ENCODE measurements at places on chromosomes 13 and 19.

DNA sequence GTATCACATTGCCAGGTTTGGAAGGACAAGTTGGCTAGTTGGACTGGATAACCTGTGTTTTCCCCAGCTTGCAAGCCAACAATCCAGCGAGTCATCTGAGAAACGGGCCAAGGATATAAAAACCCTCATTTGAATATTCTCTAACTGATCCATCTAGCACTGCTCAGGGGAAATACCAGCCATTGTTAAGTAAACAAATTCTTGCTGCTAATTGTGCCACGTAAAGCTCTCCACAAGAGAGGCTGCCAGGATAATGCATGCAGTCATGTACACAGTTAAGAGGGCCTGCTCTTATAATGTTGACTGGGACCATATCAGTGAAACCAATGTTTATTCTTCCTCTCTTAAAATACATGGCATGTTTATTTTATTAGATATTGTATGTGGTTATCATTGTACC, 663.2 kb upstream of the SGCG start:
- no peak for DNase-seq

- DNase-seq: no peak
Measured at GRCh38 chr13:100483841-100484381, 104.7 kb downstream of the GGACT start.

DNA sequence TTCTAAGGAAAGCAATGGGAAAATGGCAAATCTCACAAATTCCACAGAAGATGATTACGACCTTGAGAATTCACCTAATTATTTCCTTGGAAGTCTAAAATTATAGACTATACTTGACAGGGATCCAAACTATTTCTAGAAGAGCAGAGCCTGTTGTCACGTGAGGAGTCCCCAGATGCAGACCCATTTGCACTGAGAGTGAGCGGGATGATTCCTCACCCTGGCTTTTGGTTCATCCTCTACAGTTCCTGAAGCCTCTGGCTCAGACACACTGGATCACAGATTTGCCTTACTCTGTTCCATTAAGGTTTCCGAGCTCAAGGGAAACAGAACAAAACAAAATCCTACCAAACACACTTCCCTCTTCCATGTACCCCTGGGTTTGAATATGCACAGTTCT, 23.0 kb upstream of the CYSLTR2 start:
- DNase-seq: no peak

- DNase-seq: no peak
Measured at GRCh38 chr13:64272681-64273080, 2857.0 kb upstream of the PCDH20 start.

DNA sequence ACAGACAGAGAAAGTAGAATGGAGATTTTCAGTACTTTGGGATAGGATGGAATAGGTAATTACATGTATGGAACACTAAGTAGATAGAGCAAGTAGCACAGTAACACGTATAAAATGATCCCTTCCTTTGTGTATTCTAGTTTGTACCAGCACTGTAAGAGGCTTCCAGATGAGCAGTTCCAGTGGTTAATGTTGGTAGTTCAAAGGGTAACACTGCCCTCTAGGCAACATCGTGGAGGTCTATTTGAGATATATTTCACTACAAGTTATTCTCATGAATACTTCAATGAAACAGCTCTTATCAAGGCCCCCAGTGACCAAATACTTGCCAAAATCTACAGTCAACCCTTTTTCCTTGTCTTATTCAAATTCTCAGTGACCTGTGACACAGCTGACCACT, 13.5 kb upstream of the ZNF563 start:
- no peak for DNase-seq

- DNase-seq: no peak
Measured at GRCh38 chr19:51664131-51664530, 17.5 kb upstream of the SIGLEC14 start.

GRCh38 chr13:47372751-47373150, 475.9 kb upstream of the HTR2A start:
- DNase-seq: no peak

GRCh38 chr13:31286930-31287329, 87.2 kb downstream of the B3GLCT start:
- DNase-seq: no peak

GRCh38 chr13:23966691-23967615, 69.7 kb upstream of the C1QTNF9B start:
- no peak for DNase-seq

DNA sequence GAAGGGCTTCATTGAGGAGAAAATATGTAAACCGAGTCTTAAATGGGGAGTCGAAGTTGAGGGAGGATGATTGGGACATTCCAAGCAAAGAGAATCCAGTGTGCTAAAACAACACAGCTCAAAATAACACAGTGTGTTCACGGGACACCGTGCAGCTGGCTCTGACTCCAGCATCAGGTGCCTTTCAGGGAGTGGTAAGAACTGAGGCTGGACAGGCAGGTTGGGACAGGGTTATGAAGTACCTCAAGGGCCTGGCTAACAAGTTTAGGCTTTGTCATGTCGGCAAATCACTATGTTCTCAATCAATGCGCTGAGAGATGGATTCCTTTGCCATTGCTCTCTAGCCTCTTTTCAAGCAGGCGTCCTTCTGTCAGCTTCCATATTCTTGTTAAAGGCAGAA, 27.5 kb upstream of the WDFY2 start:
- no peak for DNase-seq

GRCh38 chr19:13010992-13011652, 15.8 kb downstream of the NFIX start:
- no peak for DNase-seq

GRCh38 chr13:41934994-41935393, 25.9 kb downstream of the VWA8 start:
- no peak for DNase-seq

GRCh38 chr13:85405316-85405897, 393.8 kb downstream of the SLITRK6 start:
- no peak for DNase-seq

DNA sequence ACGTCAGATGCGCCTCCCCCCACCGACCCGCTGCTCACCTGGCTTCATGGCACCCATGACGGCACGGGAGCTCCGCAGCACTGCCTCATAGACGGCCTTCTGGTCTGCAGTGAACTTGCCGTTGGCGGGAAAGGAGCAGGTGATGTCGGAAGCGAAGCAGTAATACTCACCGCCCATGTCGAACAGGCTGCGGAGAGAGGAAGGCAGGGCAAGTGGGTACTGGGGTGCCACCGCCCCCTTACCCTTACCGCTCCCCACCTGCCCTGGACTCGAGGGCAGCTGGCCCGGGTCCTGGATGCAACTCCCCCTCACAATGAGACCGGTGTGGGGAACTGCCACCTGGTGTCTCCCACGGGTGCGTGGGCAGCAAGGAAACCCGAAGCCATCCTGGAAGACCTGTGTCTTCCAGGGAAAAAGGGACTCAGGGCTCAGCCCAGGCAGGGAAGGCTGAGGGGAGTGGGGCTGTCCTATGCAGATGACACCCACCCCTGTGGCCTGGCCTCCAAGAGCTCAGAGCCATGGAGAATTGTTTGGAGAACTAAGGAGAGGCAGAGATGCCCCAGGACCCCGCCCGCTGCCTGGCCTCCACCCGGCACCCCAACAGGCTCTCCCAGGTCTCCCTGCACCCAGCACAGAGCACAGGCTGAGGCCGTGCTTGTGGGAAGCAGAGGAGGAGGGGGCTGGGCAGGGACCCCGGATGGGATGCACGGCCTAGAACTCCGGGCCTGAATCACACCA, 28.3 kb downstream of the CEBPG start:
- no peak for DNase-seq

DNA sequence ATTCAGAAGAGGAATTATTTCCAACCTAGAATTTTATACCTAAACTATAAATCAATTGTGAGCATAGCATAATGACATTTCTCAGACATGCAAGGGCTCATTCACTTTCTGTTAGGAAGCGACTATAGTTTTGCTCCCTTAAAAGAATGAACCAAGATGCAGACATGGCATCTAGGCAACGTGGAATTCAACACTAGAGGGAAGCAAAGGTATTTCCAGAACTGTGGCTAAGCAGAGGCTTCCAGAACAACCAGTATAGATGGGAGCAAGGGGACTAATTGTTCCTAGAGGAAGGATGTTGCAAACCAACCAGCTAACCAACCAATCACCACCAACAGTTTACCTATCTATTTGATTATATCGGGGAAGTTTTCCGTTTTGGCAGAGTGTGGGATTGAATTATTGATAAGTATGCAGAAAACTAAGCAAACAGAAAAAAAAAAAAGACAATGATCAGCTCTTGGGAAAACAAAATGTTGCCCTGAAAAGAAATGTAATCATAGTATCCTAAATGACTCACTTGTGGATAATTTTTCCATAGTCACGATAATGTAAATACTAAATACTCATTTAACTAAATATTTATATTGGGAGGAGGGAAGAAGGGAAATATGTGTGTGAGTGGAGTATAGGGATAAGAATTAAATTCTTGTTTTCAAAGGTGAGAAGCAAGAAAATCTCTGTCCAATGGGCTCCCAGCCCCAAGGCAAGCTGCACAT, 21.1 kb downstream of the ARL11 start:
- no peak for DNase-seq

DNA sequence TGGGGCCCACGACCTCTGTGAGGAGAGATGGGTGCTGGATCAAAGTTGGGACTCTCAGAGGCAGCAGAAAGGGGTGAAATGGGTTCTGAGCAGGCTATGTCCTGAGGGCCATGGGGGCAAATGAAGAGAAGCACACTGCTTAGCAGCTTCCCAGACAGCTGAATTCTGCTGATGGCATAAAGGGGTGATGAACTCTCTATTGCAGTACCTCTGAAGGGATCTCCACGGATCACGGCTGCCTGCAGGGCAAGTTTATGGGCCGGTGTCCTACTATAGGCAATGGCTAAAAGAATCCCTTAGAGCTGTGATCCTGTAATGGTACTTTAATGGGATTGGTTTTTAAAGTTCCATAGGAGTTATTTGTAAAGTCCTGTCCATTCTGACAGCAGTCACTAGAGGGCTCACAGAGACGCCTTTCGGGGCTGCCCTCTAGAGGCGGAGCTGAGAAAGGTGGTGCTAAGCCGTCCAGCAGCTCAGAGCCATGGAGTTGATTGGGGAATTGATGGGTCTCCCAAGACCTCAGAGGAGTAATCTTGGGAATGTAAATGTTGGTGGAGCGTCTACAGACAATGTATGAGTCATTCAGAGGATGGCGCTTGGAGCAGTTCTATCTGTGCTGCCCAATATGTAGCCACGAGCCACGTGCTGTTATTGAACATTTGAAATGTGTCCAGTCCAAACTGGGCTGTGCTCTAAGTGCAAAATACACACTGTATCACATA, 287.3 kb downstream of the COG6 start:
- no peak for DNase-seq

DNA sequence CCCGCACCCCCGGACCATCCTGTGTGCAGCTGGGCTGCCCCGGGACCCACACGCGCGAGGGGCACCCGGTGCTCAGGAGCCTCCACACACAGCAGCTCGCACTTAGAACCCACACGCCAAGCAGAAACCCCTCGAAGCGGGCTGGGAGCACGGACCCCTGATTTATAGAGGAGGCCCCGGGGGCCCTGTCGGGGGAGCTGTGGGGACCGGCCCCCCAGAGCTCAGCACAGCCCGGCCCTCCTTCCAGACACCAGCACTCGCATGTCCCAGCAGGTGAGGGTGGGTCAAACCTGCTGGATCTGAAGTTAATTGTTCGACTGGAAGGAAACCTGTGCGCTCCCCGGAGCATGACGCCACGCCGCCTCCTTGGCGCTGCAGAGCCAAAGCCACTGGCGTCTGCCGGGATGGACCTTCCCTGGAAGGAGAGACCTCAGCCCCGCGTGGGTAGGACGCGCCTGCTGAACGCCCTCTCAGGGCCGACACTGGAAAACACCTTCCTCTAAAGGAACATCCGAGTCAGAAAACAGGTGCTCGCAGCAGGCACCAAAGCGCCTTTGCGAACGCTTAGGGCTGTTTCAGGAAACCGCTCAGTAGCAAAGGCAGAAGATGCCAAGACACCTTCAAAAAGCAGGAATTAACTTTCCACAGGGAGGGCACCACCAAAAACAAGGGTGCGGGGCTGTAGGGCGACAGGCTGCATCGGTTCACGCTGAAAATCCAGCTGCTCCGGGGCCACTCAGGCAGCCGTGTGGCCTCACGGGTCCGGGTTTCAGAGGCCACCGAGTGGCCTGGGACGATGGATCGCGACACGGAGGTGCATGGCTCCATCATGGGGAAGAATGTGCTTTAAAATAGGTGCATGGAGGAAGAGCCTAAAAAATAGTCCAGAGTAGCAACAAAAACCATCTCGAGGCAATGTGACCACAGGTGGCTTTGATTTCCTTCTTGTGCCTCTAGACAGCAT, 37.8 kb upstream of the GRTP1 start:
- DNase-seq: no peak

DNA sequence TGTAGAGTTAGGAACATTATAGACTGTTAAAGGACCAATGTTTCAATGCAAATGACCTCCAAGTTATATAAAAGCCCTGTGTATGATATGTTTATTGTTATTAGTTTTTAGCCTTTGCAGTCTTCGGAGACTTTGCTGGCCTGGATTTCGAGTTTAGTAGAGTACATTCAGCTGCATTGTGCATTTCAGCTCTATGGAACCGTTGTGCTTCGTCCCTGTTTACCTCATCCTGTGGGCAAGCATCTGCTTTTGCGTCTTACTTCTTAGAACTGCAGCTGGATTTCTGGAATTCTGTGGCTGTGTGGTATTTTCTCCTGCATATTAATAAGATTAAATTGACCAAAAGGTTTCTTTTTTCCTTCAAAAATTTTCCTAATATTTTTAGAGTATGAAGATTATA, 138.6 kb downstream of the KCNRG start:
- DNase-seq: no peak

GRCh38 chr19:50975766-50976165, 6.4 kb upstream of the KLK6 start:
- no peak for DNase-seq

GRCh38 chr13:97279913-97280312, 57.8 kb downstream of the MBNL2 start:
- DNase-seq: no peak

DNA sequence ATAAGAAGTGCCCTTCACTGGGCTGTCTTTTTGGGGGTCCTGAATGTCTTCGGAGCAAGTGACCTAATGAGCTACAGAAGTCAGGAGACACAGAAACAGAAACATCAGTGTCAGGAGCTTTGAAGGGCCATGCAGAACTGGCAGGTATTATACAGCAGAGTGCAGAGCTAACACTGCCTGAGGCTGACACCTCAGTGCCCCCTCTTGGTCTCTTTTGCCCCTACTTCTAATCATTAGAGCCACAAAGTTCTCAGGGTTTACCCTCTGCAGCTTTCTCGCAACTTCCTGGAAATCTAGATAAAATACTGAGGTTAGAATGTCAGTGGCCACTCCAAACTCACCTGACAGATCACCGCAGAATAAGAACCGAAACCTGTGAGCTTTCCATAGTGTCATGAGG, 172.7 kb downstream of the B3GLCT start:
- DNase-seq: no peak

Measured in frontal cortex (tissue), 4 donors.